Activated CD8-positive, alpha-beta memory T cell treated with anti-CD3 and anti-CD28 coated beads for 24 hours (primary cell): ENCODE measurements at places on chromosomes 2 and 18.

GRCh38 chr2:157875641-157876065 is 477 bp downstream of the ACVR1 start:
- DNase-seq = no peak

DNA sequence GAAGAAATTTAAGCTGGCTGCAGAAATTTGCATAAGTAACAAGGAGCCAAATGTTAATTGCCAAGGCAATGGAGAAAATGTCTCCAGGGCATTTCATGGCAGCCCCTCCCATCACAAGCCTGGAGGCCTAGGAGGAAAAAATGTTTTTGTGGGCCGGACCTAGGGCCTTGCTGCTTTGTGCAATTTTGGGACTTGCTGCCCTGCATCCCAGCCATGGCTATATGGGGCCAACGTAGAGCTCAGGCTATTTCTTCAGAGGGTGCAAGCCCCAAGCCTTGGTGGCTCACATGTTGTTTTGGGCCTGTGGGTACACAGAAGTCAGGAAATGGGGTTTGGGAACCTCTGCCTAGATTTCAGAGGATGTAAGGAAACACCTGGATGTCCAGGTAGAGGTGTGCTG is 57.7 kb downstream of the MOB4 start:
- no peak for DNase-seq

DNA sequence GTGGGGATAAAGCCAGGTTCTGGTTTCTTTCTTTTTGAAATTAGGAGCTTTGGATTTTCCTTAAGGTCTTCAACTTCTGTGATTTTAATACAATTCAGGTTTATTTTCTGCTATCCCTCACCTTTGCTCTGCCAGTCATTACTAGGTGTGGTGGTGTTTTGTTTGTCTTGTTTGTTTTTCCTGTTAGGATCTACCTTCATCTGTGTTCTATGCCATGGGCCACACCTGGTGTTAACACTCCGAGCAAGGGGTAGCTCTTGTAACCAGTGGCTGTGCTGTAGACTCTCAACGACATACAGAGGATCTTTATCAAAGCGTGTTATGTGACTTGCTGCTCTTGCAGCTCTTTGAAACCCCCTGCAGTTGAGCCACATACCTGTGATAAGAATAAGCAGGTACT is 38.6 kb downstream of the MGAT5 start:
- no peak for DNase-seq

DNA sequence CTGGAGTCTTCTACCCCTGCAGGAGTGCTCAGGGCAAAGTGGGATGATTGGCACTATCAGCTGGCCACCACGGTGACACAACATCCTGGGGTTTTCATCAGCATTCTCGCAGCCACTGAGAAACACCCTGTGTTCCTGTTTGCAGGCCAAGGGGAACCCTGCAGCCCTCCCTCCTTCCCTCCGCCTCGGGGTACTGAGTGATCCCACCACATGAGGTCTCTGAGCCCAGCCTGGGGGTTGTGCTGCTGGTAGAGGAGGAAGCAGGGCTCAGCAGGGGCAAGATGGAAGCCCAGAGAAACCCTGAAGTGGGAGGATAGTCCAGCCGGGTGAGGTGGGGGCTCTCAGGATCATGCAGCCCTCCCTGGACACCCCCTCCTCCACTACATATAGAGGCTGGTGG is at the start of gene OXER1:
TSS of gene OXER1 (minus strand) at position 40 of the 400 bp plus-strand sequence. CDS start 73 bp downstream, outside the sequence.
- DNase-seq = no peak

- no peak for DNase-seq
Measured at GRCh38 chr18:63951302-63951705, 2.2 kb downstream of the HMSD start.

- DNase-seq = no peak
Measured at GRCh38 chr2:195722075-195722474, 65.0 kb downstream of the SLC39A10 start.

DNA sequence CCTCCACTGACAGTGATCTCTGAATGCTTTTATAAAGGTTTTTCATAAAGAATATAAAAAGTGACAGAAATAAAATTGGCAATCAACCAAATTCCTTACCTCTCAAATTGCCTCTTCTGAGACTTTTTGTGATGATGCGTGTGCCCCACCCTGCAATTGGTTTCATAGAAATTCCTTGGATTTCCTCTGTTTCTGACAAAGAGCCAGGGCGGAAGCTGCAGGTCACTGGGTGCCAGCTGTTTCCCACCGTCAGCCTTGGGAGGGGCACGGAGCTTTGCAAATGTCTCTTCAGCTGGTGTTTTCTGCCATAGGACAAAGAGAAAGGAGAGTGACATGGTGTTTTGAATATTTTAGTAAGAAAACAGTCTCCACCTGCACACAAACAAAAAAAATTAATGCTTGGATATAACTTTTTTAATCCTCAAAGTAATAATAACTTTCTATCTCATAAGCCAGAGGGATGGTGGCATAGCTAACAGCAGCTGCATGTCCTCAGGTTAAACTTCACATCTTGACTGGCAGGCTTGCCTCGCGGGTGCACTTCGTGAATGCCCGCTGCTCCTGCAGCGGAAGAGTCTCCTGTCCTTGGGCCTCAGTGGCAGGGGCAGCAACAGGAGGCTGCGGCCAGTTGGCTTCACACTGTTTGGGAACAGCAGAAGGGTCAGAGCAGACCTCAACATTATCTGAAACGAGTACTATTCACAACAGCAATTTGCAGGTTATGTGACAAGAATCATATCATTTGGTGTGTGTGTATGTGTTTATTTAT is 24.7 kb downstream of the AGAP1 start:
- no peak for DNase-seq

DNA sequence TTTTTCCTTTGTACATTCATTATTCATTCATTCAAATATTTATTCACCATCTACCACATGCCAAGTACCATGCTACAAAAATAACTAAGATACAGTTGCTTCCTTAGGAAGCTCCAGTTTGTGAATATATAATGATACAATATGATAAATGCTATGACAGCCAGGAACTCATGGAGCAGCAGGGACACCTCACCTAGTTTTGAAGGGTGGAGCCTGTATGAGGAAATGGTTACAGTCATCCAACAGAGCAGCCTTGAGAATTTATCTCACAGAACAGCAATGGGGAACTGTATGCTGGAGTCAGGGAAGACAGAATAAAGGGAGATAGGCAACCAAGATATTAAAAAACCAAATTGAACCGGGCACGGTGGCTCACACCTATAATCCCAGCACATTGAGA is 124.0 kb downstream of the OSBPL1A start:
- DNase-seq = no peak

DNA sequence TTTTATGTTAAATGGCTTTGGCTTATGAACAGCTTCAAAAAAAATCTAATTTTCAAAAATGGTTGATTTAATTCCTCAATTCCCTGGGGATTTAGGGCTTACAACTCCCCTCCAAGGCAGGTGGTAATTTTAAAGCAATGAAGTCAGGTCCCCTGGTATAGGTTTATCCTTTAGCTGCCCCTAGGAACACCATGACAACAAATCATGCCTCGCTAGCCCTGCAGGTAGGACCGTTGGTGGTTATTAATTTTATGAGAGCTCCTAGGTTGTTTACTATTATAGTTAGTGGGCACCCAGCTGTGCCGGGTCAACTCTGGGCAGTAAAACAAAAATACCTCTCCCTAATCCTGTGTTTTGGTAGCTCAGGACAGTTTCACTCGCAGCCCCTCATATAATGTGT is 26.2 kb upstream of the MBOAT2 start:
- no peak for DNase-seq

DNA sequence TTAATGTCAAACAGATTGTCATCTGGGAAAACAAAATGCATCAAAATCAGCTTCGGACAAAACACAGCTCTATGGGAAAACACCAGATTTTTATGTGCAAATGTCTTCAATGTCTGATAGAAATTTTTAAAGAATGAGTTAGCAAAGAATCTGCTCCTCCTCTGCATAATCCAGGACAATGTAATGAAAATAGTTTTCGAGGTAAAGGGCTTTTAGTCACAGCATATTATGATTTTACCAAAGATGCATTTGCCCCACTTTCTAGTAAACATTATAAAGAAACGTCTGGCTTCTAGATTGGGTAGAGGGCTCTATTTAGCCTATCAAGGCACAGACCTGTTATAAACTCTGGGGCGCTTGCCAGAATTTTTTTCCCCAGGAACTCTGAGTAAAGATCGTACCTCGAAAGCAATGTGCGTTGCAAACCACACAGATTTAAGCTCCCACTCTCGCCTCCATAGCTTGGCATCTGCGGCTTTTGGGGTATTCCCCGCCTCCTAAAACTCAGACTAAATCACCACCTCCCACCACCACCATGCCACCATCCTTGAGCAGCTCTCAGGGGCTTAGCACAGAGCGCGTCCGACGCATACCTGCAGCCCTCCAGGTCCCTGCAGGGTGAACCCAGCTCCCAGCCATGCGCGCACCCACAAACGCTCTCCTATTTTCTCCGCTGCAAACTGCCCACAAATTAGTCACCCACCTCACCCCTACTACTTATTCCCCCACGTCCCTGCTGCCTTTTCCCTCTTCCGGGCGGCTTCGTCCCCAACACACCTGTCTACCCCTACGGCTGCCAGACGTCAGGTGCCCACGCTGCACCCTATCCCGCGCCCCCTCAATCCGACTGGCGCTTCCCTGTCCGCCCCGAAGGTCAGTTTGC is 829 bp downstream of the ACVR1C start:
- peak; percentile 83 for DNase-seq

DNA sequence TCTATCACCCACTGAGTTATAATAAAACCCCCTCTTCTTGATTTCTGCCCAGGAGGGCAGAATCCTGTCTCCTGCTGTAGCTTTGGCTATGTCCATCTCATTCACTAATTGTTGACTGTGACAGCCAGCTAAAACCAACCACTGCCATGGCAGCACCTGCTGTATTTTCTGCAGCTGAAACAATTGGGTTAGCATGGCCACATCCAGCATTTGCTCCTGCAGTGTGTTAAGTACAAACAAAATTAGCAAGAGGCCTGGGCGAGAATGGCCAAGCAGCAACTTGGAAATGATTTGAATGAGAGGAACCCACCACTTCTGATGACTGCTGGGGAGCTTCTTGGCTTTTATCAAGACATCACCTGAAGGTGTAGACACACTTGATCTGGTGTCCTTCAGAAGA is 89.4 kb upstream of the LRRTM1 start:
- no peak for DNase-seq

DNA sequence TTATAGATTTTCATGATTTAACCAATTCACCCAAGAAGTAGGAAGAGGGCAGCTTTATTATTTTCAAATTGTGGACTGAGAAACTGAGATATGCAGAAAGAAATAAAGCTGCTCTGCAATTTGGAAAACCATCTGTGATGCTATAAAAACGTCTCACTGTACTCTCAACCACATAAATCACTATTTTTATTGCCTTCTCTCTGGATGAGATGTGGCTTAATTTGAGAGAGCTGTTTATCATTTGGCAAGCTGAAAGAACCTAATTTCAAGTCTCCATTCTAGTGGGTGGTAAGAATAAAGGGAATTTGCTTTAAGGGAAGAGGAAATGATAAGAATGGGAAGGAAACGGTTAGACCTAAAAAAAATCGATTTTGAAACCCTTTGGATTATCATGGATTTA is 49.9 kb upstream of the CYP1B1 start:
- DNase-seq = no peak

- no peak for DNase-seq
Measured at GRCh38 chr2:67790622-67791021, 272.2 kb downstream of the C1D start.

GRCh38 chr2:229640636-229641035 is 73.7 kb downstream of the DNER start:
- no peak for DNase-seq

DNA sequence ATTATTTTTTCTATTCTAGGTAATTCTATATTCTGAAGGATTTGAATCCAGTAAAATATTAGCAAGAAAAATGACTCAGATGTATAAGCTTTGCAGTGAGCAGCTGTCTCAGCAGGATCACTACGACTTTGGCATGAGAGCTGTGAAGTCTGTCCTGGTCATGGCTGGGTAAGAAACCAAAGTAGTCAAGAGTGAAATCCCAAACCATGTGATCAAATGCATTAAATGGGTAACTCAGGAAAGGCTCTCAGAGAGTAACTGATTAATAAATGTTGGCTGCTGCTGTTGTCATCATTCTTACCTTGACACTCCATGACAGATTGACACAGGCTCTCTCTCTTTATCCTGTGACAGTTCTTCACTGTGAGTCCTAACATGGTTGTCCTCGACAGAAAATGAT is 124.1 kb downstream of the DNAH6 start:
- DNase-seq = no peak

DNA sequence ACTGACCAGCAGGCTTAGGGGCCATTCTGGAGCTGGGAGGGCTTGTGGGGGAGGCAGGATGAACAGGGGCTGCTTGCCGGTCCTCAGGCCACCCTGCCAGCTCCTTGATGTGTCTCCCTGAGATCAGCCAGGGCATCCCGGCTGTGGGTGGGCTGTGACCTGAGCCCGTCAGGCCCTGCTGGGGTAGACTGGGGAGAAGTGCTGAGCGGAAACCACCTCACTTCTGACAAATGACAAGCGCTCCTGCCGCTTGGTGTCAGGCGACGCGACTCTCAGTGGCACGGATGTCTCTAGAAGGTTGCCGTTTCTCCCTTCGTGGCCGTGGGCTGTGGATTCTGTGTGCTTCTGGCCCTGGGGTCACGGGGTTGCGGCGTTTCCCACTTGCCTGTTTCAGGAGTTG is 45.7 kb downstream of the NFATC1 start:
- no peak for DNase-seq

- DNase-seq = no peak
Measured at GRCh38 chr2:68916226-68916625, 36.5 kb downstream of the GKN2 start.

GRCh38 chr2:147649286-147649685 is 195.5 kb upstream of the ACVR2A start:
- DNase-seq = no peak
